ENCODE measurements at places on chromosomes 4 and X. TPM values are rescaled to one million over a fixed set of nuclear protein-coding genes. Genes with fewer than 3 reads are reported as not detected.

- no peak overlapping the region for H3K4me3 ChIP-seq
- H3K4me1 ChIP-seq, result peaks cover 2% of the 10 kb centered on the region
- no peak for DNase-seq
Measured at GRCh38 chrX:103363046-103363445, 6.7 kb downstream of the TCEAL9 start.

GRCh38 chrX:45668686-45669443 is 468.2 kb upstream of the DIPK2B start:
- H3K27me3 ChIP-seq, result no peaks in the 10 kb centered on the region
- H3K27ac ChIP-seq, result no peak overlapping the region
- H3K4me3 ChIP-seq, result no peak overlapping the region
- H3K4me1 ChIP-seq, result no peaks in the 10 kb centered on the region
- H3K36me3 ChIP-seq, result no peaks in the 10 kb centered on the region

DNA sequence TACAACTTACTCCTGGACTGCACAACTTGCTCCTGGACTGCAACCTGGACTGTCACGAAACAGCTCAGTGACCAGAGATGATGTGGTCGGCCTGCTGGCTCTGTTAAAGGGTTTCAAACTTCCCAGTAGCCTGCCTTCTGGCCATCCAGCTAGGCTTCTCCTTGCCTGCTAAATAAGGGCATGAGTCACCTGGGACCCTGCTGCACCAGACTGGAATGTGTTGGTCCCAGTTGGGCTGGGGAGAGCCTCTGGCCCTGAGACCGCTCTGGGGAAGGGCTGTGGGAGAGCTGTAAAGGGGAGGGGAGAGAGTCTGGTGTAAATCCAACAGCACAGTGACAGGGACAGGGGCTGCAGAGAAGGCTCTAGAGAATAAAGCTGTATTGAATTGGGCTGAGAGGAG is 165.8 kb downstream of the VSIG4 start:
- DNase-seq, result no peak
- H3K4me3 ChIP-seq, result no peak overlapping the region
- no peaks in the 10 kb centered on the region for H3K36me3 ChIP-seq
- no peaks in the 10 kb centered on the region for H3K27me3 ChIP-seq

Gene PHEX
- total RNA-seq, result 0.49 TPM

DNA sequence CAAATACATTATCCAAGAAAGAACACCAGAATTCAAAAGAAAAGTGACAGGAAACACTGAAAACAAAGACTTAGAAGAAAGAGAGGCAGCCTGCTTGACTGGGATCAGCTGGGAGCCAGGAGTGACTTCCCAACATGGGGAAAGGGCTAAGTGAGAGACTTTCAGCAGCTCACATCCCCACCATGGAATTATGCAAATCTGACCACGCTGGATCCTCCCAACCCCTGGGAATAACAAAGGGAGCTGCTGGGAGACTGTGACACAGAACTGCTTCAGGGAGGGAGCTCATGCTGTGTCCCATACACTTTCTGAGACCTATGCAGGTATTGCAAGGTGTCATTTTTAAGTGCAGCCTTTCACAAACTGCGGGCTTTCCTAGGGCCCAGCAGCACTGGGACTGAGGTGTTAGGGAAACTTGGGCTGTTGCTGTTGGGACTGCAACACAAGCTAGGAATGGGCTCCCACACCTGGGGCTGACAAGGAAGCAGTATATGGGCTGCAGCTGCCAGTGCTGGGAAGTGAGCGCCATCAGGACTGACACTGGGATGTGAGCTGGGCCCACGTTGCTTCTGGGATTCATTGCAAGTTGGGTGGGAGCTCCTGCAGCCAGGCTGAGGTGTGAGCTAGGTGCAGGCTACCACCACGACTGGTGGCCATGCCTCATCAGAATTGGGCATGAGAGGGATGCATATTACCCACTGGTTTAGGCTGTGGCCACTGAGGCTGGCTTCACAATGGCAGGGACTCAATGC is 139.1 kb downstream of the KDR start:
- no peak for DNase-seq
- H3K4me3 ChIP-seq, result no peak overlapping the region
- H3K27ac ChIP-seq, result no peak overlapping the region
- no peaks in the 10 kb centered on the region for H3K27me3 ChIP-seq
- H3K36me3 ChIP-seq, result no peaks in the 10 kb centered on the region

Gene CXCL8
- 0.49 TPM for total RNA-seq

Gene NLRP2B
- not detected for total RNA-seq

Gene SNX12
- 25.0 TPM for total RNA-seq

DNA sequence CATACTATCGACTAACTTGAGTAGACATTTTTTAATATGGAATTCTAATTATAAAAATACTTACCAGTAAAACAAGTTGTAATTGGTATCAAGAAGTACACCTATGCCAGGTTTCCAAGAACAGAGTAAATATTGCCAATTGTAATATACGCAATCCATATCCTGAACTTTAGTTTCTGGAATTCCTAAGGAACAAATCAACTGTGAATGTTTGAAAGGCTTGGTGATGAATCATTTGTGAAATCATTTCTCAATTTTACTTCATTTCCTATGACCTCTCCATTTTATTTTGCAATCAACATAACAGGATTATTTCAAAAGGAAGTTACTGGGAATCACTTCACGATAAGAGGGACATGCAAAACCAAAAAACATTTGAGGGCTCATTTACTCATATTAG is 3.7 kb downstream of the IL13RA2 start:
- no peak for DNase-seq
- H3K4me3 ChIP-seq, result no peak overlapping the region
- no peak overlapping the region for H3K27ac ChIP-seq
- no peaks in the 10 kb centered on the region for H3K36me3 ChIP-seq
- no peaks in the 10 kb centered on the region for H3K27me3 ChIP-seq

DNA sequence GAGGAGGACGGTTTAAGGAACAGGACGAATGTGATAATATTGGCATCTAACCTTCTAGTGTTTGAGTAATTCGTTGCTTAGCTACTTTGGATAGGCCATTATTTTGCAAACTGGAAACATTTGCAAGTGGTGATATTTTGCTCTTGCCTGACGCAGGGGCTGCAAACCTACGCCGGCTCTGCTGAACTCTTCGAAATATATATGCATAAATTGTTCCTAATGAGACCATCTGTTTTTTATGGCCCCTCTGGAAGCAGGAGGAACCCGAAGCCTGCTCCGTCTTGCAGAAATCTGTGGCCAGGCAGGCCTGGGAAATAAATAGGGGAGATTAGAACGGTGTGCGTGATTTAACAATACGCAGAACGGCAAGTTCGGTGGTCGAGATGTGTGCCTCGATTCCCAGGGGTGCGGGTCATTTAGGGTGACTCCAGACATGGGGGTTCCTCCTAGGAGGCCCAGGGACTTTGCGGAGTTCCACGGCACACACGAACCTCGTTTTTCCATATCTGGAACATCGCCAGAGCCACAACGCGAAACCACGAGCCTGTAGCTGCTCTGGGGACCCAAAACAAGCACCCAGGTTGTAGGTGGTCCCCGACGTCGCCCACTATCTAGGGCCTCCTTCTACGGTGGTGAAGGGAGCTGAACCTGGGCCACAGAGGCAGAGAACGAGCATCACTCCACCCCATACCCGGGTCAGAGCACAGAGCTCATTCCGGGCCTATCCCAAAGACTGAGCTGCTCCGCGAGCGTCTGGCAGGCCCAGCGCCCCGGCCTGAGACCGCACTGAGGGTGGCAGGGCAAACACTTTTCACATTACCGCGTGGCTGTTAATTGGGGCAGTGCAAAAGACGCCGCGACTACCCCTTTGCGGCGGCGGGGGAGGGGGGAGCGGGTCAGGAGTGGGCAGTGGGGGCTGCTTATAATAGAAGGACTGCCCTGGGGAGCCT is 89.7 kb downstream of the BCOR start:
- peaks cover 32% of the 10 kb centered on the region for H3K4me1 ChIP-seq
- no peak overlapping the region for H3K4me3 ChIP-seq
- H3K27me3 ChIP-seq, result no peaks in the 10 kb centered on the region
